Tongue (tissue), 3 donors: ENCODE measurements at places on chromosomes 13 and 19.
A peak's percentile ranks its signal among the peaks of the same experiment; 100 is the strongest.

DNA sequence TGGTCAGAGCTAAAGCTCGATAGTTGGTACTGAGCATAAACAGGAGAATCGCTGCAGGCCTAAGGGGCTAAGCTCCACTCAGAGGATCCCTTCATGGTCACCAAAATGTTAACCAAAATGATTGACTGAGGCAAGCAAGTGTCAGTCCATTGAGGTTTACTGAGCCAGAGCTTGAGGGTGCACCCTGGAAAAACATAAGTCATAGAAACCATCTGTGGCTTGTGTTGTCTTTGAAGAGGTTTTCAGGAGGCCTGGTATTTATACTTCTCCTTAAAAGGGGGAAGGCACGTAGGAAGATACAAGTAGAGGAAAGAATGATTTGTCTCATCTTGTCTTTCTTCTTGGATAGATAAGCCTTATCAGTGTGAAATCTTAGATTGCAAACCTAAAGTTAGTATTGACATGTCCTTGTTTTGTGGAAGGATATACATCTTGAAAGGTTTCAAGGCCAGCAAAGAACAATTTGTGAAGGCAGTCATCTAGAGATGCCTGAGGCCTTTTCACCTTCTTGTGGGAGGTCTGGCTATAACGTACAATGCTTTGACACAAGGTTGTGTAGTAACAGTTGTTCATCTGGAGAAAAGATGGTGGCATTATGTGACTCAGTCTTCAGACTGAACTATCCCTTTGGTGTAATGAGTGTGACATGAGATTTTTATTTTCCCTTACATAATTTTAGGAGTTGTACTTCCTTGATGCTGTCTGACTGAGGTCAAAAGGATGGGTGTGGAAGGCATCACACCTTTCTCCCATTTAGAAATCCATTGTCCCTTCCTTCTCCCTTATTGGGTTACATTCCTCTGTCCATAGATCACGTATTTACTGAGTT is 14.7 kb upstream of the CEACAM6 start:
- no peak for DNase-seq

DNA sequence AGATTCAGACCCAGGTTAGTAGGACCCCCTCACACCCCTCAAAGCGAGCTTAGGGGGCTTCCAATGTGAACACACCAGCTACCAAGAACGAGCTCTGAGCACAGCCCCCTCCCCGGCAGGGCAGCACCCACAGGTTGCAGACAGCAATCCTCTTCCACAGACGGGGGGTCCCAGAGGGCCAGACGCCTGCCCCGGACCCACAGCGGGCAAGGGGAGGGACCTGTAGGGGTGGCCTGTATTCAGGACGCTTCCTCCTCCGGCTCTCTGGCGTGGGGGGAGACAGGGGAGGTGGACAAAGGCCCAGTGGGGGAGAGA is 4.8 kb downstream of the TTYH1 start:
- DNase-seq = no peak

- no peak for DNase-seq
These were observed 9.3 kb downstream of the ADGRE5 start for GRCh38 chr19:14390548-14390947.

DNA sequence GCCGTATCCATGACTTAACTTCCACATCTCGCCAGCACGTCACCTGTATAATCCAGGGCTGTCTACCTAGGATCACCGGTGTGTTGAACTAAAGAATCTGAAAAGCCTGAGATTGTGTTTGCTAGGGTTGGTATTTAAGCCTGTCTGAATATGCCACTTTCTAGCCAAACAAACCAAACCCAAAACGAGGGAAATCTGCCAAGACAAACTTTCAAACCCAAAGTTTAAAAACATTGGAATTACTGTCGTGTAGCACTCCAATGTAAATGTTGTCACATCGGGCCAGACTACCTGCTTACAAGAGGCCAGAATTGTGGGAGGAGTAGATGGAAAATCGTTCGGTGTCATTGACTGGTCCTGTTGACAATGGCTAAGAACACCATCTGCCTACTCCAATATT is 747.8 kb downstream of the EFNB2 start:
- DNase-seq = peak; percentile 55

GRCh38 chr19:17125062-17125727 is 49.6 kb downstream of the MYO9B start:
- DNase-seq = peak; percentile 53

DNA sequence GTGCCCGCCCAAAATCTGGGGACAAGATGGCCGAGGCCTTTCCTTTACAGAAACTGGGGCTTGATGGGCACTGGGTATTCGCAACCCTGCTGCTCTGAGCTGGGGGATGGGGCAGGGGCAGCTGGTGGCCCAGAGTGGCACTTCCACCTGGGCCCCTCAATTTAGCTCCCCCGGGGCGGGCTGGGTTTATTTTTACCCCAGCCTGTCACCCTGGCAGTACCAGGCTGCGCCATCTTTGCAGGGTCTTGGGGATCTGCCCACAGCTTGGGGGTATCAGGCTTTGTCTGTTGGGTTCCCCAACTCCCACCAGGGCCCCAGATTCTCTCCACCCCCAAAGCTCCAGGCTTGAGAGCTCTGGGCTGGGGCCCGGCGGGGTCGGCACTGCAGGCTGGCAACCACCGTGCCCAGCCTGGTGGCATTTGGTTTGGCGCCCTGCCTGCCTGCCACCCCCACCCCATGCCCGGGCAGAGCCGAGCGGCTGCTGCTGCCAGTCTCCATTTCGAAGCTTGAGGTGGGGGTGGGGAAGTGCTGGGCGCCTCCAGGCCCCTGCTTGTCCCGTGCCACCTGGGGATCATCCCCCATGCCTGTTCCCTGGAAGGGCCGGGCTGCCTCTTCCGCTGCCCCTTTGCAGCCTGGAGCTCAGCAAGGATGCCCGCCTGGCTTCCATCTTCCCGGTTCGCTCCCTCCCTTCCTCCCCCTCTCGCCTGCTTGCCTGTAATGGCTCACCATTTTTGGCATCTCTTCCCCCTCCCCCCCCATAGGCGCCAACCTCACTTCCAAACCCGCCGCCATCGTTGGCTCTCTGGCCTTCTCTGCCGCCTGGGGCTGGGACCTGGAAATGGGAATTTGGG is 11.4 kb downstream of the NFIX start:
- DNase-seq = peak; percentile 86

GRCh38 chr19:57872450-57872849 is 16.4 kb downstream of the ZNF814 start:
- no peak for DNase-seq

GRCh38 chr19:49205114-49205513 is 47.5 kb downstream of the TRPM4 start:
- no peak for DNase-seq

GRCh38 chr19:40366697-40367561 is 18.4 kb downstream of the PLD3 start:
- DNase-seq = peak; percentile 73

GRCh38 chr19:41111750-41112295 is 2.4 kb upstream of the CYP2F1 start:
- no peak for DNase-seq

DNA sequence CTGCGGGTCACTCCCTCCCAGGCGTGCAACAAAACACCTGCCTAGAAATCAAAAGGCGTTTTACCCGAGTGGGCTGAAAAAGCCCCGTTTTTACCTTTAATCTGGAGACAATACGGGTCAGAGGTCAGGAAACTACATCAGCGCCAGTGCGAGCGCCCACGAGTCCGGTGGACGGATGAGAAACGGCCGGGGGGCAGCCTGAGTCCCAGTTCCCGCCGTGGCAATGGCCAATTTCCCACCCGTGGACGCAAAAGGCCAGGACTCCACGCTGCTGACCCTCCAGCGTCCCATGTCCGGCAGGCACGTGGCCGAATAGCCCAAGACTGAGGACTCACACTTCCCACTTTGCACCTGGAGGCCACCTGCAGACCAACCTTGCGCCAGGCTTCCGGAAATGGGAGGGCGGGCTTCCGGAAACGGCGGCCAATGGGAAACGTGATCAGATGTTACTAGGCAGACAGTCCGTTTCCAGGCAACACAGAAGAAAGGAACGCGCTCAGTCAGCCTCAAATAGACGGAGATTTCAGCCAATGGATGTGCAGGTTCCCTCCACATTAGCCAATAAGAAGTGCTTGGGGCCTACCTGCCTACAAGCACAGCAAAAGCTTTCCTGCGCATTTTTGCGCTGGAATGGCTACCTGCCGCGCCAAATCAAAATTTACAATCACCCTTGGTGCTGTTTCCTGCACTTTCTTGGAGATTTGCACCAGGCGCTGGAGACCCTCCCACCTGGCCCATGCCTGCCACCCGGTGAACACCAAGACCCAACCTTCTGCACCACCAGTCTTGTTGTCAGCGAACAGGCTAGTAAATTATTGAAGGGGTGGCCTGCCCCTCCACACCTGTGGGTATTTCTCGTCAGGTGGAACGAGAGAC is 47.4 kb downstream of the ZFP14 start:
- DNase-seq = peak; percentile 98

DNA sequence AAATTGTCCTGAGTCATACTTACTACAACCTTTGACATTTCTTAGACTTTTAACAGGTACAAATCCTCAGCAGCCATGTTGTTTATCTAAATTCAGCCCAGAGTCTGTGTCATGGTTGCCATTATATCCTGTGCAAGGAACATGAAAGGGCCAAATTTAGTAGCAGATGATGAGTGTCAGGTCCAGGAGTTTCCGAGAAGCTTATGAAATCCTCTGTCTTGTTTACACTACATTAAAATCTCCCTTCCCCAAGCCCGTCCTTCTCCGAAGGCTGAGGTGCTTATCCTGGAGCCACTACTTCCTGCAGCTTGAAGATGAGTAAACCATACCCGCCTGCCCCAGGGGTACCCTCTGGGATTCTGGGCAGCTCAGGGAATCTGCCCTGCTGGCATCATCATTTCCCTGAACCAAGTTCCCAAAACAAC is 102.6 kb upstream of the SERP2 start:
- peak; percentile 70 for DNase-seq

GRCh38 chr19:6402837-6403608 is 10.1 kb upstream of the GTF2F1 start:
- peak; percentile 84 for DNase-seq

DNA sequence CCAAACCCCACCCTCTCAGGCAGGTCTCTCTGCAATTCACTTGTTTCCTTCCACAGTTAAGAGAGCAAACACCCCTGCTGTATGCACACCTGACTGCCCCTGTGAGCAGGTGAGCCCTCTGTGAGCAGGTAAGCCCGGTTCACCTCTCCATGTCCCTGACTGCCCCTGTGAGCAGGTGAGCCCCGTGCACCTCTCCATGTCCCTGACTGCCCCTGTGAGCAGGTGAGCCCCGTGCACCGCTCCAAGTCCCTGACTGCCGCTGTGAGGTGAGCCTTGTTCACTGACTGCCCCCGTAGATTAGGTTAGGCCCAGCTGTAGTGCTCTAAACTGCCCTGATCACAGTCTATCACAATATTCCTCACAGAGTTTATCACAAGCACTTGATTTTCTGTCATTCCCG is 29.2 kb downstream of the TMTC4 start:
- no peak for DNase-seq

- DNase-seq = peak; percentile 74
These were observed 14.9 kb downstream of the ARID3A start for GRCh38 chr19:940591-941291.

- no peak for DNase-seq
These were observed 989.9 kb downstream of the OLFM4 start for GRCh38 chr13:54018485-54018884.

- DNase-seq = no peak
These were observed 12.1 kb downstream of the CEBPA start for GRCh38 chr19:33290082-33290815.

- no peak for DNase-seq
These were observed 21.0 kb downstream of the LTBP4 start for GRCh38 chr19:40621966-40622772.

- peak; percentile 81 for DNase-seq
These were observed 64.3 kb downstream of the CACNA1A start for GRCh38 chr19:13441810-13442512.

DNA sequence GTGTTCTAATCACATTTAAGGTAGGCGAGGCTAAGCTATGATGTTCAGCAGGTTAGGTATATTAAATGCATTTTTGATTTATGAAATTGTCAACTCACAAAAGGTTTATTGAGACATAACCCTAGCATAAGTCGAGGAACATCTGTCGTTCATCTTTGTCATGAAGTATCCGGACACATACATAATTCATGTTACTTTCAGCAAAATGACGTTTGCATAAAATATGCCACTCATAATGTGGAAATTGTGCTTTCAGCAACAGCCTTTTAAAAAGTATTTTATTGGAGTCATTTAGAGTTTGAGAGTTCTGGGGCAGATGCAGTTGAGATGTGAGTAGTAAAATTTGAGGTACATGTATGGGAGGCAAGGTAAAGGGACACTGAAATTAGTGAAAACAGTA is 66.4 kb downstream of the NAA16 start:
- DNase-seq = no peak

GRCh38 chr13:32025730-32026129 is 5.8 kb upstream of the FRY start:
- no peak for DNase-seq

DNA sequence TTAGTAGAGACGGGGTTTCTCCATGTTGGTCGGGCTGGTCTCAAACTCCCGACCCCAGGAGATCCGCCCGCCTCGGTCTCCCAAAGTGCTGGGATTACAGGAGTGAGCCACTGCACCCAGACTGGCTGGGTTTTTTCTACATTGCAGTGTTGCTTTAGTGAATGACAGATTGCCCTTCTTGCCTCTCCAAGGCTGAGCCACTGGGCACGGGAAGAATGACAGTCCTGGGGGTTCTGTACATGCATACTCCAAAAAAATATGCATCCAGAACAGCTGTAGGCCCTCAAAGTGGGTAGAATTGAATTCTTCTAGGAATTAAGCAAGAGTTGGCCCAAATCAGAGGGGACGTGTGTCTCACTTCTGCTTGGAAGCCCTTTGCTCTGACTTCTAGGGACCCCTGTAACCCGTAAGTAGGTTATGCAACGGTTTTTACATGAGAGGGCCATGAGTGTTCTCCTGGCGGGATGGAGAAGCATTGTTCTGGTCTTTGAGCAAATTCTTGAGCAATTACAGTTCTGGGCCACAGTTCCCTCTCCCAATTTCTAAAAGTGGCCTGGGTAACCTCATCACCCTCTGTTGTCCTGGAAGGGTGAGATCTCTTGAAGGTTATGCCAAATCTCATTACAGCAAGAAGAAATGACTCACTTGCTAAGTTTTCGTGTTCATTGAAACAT is 3.6 kb downstream of the ACTN4 start:
- DNase-seq = no peak

GRCh38 chr19:34662919-34663318 is 14.0 kb downstream of the SCGB2B2 start:
- peak; percentile 20 for DNase-seq

DNA sequence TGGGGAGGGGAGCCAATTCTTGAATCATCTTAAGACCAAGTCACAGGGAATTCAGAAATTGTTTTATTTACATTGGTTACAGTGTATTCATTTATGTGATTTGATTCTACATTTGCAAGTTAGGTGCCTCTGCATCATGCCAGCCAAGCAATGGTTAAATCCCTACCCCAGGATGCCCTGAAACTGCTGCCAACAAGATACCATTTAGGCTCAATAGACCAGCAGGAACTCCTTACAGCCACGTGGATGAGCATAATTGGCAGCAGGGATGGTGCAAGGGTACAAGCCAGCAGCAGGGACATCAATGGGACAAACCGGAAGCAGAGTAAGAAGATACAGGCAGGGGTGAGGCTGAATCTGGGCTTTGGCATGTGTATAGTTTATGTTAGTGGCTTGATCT is 72.4 kb upstream of the NBEA start:
- DNase-seq = no peak

GRCh38 chr13:111897846-111898215 is 169.1 kb upstream of the SOX1 start:
- DNase-seq = no peak

- DNase-seq = no peak
These were observed 66.8 kb upstream of the RAP2A start for GRCh38 chr13:97367016-97367822.
